ENCODE measurements at places on chromosomes 1 and 21.
A peak's percentile ranks its signal among the peaks of the same experiment; 100 is the strongest.

- no peak for DNase-seq
Measured at GRCh38 chr1:229325401-229325800, 17.4 kb downstream of the CCSAP start.

DNA sequence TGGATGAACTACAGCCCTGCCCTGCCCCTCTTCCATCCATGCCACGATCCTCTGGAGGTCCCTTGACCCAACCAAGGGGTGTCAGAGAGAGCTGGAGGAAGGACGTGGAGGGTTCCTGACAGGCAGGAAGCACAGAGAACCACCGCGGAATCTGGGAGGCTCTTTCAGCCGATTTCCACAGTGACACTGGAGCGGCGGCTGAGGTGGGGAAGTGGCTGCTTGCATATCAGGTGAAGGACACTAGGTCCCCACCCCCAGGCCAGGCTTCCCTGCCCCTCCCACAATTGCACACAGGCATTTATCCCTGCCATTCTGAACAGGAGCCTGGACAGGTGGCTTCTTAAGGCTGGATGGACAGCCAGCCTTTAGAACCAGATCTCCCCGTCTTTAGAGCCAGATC lies 17.5 kb downstream of the LRRC71 start:
- DNase-seq, result no peak

DNA sequence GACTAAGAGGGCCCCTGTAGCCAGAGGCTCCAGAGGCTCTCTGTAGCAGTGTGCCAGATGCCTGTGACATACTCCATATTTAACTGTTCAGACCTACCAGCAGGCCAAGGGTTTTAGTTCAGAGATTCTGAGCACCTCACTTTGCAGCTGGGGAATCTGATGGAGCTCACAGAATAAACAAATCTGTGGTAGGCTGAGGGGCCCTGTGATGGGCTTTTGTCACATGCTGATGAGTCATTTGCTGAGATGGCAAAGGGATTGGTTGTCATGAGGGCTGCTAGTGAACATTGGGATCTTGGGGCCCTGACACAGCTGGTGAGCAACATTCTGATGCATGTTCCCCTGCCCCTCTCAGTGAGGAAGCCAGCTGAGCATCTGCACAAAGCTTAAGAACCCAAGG lies 482.2 kb downstream of the CAMTA1 start:
- no peak for DNase-seq

DNA sequence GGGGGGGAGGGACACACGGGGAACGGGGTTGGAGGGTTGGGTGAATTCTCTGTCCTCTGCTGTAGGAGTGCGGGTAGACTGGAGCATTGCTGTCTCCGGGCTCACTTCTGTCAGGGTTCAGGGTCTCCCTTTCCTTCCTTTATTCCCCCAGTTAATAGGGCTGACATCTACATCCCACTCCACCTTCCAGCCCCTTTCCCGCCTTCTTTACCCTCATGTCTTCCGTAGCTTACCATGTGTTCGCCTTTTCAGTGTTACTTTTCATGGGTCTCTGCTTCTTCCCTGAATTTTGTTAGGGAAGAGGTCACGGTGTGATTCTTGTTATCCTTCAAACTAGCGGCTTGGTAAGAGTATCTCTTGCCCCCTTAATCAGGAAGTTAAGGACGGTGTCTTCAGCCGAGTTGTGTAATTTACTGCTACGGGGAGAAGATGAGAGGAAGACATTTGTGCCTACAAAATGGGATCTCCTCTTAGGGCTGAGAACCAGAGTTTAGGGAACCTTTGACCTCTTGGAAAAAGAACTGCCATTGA lies 917 bp downstream of the RAP1A start:
- no peak for DNase-seq

GRCh38 chr1:157403608-157404007 lies 148.7 kb downstream of the FCRL5 start:
- DNase-seq, result no peak

- DNase-seq, result no peak
Measured at GRCh38 chr21:37821786-37822450, 94.3 kb downstream of the KCNJ6 start.

GRCh38 chr1:38005195-38006007 lies at the start of gene FHL3:
Gene FHL3, minus strand, starts transcription at chr1:38005514. Its CDS starts 6,102 bp downstream, at chr1:37999412.
- no peak for DNase-seq

DNA sequence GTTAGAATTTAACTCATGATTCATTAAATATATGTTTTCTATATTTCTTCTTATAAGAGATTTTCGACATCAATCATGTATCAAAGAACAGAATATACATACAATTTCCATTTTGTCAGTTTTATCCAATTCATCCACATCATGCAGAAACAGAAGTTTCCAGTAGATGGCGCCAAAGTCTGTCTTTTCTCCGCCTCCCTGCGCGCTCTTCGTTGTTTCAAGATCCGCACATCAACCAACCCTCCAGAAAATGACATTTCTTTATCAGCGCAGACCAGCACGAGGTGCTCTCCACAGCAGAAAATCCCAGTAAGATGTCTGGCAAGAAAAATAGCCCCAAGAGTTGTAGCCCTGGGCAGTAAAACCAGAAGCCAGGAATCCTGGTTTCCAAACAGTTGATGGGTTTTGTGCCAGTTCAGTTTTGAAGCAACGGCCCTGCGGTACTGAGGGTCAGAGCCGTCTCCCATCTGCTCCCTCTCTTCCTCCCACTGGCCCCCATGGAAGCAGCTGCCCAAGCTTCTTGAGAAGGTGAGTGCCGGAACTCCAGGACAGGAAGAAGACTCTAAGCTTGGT lies 38.6 kb upstream of the GPR137B start:
- peak; percentile 78 for DNase-seq

GRCh38 chr1:169949139-169949538 lies 55.4 kb upstream of the SCYL3 start:
- DNase-seq, result no peak

DNA sequence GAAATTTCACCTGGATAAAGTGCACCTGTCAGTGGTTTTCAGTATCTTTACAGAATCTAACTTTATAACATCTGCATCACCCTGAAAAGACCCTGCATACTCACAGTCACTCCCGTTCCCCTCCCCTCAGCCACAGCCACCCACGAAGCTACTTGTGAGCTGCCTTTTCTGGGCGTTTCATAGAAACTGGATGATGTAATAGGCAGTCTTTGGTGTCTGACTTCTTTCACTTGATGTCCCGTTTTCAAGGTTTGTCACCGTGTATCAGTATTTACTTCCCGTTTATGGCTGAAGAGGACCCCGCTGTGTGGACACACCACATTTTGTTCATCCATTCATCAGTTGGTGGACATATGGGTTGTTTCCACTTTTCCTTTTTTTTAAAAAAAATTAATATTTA lies 47.8 kb upstream of the LRRC3 start:
- DNase-seq, result no peak

DNA sequence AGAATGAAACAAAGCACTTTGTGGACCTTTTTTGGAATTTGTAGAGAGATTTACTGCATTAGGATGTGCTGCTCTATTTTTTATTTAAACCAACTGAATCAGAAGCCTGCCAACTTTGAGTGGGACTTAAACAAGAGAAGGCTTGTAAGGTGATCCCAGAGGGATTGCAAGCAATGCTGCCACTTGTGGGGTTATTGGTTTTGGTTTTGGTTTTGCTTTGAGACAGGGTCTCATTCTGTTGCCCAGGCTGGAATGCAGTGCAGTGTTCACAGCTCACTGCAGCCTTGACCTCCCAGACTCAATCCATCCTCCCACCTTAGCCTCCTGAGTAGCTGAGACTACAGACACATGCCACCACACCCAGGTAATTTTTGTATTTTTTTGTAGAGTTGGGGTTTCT lies 32.2 kb upstream of the GNG5 start:
- DNase-seq, result no peak

DNA sequence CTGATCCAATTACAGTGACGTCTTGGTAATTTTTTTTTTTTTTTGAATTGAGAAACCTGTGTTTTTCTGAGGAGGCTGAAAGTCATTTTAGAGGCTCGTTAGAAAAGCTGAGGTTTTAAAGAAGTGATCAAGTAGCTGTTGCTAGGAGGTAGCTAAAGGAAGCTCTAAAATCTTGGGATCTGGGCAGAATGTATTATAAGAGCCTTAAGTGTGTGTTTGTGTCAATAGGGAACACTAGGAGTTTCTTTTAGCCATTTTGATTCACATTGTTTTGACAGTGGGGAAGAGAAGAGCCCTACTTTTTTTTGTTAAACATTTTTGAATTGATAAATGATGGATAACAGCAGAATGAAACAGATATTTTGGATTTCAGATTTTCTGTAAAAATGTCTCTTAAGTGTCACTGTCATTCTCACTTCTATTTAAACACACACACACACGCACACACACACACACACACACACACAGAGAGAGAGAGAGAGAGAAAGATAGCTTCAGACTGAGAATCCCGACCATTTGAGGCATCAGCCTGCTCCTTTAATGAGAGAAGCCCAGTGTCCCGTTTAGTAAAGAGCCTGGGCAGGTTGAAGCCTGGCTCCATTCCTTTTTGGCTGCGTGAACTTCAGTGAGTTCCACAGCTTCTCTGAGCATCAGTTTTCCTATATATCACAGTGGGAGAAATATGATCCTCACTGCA lies 79.1 kb upstream of the GPR88 start:
- DNase-seq, result peak; percentile 10

GRCh38 chr1:59908682-59909081 lies 17.9 kb downstream of the CYP2J2 start:
- DNase-seq, result no peak

DNA sequence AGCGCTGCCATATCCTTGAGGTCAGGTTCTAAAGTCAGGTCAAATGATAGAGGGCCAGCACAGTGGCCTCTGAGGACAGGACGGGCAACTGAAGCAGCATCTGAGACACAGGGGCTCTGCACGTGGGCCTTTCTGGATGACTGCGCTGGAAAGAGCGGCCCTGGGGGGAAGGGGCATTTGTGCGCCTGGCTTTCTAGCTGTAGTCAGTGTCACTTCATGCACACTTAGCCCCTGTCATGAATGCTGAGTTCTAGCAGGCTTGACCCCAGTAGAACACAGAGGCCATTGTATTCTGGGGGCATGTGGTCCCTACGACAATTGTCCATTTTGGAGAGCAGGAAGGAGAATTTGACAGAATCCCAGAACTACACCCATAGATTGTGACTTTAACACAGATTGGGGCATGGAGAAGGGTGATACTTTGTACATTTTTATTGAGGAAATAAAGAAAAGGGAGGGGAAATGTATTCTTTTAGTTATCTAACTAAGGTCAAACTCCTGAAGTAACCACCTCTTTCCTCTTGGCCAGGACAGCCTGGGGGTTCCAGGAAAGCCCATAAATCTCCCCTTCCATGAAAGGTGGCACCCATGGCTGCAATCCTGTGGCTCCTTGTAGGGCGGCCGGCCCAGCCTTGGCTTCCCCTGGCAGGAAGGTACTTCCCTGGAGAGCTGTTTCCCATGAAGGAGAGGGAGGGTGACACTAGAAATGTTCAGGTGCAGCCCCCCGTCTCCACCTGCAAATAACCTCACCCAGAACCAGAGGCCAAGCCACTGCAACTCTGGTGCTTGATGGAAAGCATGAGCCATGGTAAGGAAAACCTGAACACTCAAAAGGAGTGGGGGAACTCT lies 34.4 kb downstream of the NTPCR start:
- DNase-seq, result no peak

DNA sequence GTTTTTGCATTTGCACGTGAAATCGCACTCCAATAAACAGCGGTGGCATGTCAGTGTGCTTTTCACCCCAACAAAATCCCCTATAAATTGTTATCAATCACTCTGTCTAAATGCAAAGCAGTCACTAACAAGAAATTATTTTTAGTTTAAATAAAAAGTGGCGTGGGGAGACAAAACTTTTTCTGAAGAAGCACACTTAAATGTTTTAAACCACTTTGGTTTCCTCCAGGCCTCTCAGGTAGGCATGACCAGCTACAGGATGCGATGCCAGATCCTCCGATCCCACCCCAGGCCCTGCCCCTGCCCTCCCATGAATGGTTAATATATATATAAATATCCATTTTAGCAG lies 3.6 kb downstream of the FMO1 start:
- DNase-seq, result no peak

DNA sequence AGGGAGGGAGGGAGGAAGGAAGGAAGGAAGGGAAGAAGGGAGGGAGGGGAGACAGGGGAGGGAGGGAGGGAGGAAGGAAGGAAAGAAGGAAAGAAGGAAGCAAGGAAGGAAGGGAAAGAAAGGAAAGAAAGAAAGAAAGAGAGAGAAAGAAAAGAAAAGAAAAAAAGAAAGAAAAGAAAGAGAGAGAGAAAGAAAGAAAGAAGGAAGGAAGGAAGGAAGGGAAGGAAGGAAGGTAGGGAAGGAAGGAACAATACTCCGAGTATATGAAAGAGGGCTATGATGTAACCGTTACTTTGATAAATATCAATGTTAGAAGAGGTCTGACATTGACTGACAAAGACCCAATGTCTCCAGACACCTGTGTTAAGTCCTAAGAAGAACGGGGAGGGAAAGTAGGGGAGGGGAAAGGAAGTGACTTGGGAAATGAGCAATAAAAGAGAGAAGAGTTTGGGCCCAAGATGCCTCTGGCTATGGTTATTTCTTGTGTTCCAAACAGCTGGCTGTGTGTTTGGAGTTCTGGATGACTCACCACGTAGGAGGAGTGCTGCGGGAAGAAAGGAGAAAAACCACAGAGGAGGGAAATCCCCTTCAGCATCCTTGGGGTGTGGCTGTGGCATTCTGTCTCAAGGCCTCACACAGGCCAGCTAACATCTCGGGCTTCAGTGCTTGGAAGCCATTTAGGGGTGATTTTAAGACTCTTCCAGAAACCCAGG lies 37.0 kb upstream of the RXRG start:
- no peak for DNase-seq

GRCh38 chr1:211932231-211932932 lies 101.8 kb upstream of the LPGAT1 start:
- DNase-seq, result no peak

All from brain (organoid and tissue), 16 donors.